ENCODE measurements at places on chromosomes 11 and 22.

DNA sequence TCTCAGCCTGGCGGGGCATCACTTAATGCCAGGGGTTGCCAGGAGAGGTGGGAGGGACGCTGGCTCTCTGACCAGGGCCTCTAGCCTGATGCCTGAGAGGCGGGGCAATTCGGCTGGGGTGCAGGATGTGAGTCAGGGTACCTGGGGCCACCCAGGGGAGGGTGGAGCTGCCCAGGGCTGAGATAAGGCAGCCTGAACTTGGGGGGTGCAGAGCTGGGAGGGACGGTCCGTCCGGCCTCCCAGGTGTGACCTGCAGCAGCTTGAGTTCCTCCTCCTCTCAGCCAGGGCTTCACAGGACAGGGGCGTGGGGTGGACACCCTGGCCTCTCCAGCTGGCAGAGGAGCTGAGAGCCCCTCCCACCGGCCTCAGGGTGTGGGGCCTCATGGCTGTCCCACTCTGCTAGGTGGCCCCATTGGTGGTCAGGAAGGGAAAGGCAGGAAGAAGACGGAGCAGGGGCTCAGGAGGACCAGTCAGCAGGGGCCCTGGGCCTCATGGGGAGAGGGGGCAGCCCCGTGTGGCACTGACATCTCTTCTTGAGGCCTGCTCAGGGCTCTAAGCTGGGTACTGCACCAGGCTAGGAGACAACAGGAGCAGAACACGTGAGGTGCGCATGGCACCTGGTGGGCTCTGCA lies 942 bp upstream of the RPS6KA4 start:
- no peak for DNase-seq

GRCh38 chr11:34457607-34458006 lies 18.9 kb downstream of the CAT start:
- DNase-seq = no peak

- no peak for DNase-seq
Observed at GRCh38 chr11:67345247-67345919, 8.0 kb downstream of the POLD4 start.

DNA sequence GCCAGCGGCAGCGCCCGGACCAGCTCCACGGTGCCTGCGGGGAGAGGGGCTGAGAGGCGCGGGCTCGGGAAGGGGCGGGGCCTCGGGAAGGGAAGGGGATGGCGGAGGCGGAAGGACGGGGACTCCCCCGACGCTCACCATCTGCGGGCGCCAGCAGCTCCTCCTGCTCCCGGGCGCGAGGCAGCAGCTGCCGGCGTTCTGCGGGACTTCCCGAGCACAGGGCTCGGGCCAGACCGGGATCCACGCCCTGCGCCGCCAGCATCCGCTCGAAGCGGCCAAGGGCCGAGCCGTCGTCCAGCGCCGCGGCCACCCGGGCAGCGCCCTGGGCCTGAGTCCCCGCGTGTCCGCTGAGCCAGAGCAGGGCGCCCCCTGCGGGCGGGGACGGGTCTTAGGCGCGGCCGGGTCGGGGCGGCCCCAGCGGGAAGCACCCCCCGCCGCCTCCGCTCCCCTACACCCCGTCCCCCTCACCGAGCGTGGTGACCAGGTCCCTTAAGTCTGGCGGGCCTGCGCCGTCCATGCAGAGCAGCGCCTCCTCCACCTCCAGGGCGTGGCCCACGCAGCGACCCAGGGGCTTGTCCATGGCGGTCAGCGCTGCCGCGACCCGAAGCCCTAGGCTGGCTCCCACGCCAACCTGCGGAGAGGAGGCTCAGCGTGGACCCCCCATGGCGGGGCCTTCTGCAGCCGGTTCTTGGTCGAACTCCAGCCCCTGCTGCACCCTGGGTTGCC lies 873 bp upstream of the SCO2 start:
- DNase-seq = no peak

- no peak for DNase-seq
Observed at GRCh38 chr11:11660363-11660740, 38.5 kb upstream of the GALNT18 start.

DNA sequence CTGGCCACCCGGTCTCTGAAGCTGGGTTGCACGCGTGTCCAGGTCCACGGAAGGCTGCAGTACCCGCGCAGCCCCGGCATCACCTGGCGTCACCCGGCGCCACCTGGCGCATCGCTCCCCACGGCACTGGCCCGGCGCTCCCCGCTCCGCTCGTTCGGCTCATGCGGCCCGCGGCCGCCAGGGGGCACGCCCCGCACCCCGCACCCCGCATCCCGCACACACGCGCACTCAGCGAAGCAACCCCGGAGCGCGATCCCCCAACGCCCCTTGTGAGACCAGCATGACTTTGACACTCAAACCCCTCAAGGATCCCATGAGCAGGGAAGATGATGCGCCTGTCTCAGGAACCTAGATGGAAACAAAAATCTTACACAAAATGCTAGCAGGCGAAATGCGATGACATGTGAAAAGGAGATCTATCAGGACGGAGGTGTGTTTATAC lies 11.9 kb downstream of the B3GNT6 start:
- DNase-seq = no peak

GRCh38 chr11:79236541-79236971 lies 204.3 kb downstream of the TENM4 start:
- DNase-seq = peak; percentile 76

DNA sequence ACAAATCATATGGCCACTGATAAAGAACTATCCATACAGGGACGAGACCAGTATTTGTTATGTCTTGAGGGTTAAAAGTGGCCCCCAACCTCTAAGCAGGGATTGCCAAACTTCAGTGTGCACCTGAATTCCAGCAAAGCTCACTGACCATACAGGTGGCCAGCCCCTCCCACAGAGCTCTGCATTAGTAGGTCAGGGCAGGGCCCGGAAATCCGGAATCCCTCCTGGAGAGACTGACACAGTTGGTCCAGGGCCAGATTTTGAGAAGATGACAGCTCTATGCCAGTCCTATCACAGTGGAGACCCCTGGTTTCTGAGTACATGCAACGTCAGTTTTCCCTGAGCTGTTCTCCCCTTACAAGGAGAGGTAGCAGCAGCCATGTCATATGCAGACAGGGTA lies 20.8 kb downstream of the VPS37C start:
- DNase-seq = no peak

DNA sequence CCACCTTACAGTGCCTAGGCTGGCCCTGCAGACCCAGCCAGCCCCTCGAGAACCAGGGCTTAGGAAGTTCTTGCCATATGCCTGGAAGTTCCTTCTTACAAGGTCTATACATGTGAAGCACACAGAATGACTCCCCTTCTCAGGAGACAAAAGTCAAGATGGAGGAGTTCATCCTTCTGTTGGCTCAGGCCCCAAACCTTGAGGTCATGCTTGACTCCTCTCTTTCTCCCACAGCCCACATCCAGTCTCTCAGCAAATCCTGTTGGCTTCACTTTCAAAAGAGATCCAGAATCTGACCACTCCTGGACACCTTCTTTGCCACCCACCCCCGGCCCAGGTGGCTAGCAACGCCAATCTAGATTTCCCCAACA lies 1.7 kb upstream of the CD248 start:
- DNase-seq = no peak

DNA sequence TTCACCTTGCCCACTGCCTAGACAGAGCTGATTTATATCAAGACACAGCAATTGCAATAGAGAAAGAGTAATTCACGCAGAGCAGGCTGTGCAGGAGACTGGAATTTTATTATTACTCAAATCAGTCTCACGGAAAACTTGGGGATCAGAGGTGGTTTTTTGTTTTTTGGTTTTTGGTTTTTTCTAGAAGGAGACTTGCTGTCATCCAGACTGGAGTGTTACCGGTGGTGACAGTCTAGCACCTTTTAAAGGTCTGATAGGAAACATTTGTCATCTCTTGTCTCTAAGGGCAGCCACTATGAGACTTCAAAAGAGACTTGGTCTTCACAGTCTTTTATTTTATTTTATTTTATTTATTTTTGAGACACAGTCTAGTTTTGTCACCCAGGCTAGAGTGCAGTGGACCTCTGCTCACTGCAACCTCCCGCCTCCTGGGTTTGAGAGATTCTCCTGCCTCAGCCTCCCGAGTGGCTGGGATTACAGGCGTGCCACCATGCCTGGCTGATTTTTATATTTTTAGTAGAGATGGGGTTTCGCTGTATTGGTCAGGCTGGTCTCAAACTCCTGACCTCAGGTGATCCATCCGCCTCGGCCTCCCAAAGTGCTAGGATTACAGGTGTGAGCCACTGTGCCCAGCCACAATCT lies 19.1 kb downstream of the APOBEC3H start:
- DNase-seq = no peak

DNA sequence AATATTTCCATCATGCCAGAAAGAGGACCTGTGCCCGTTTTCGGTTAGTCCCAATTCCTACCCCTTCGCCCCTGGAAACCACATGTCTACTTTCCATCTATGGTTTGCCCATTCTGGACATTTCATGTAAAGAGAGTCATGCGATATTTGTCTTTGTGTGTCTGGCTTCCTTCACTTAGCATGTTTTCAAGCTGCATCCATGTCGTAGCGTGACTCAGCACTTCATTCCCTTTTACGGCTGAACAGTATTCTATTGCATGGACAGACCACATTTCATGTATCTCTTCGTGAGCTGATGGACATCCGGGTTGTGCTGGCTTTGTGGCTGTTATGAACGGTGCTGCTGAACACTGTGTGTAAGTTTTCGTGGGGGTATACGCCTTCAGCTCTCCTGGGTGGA lies 43.4 kb downstream of the SCUBE1 start:
- no peak for DNase-seq

- DNase-seq = no peak
Observed at GRCh38 chr11:124329787-124330478, 9.9 kb upstream of the OR8D2 start.

- no peak for DNase-seq
Observed at GRCh38 chr22:26210334-26210733, 41.1 kb downstream of the SEZ6L start.

- DNase-seq = no peak
Observed at GRCh38 chr11:111785886-111786412, 19.8 kb upstream of the PPP2R1B start.

DNA sequence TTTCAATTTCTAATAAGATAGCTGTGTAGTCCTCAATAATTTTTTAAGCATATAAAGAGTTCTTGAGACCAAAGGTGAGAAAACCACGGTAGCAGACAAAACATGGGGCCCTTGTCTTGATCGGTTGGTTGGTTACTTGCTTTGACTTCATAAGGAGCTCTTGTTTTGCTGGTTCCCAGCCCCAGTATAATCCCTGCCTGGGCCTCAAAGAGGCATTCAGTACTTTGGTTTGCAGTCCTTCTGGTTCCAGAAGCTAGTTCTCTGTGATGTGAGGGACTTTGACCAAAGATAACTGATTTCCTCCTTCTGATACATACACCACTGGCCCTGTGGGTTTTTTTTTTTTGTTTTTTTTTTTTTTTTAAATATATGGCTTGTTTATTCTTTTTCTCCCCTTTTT lies 17.1 kb downstream of the MARK2 start:
- no peak for DNase-seq

DNA sequence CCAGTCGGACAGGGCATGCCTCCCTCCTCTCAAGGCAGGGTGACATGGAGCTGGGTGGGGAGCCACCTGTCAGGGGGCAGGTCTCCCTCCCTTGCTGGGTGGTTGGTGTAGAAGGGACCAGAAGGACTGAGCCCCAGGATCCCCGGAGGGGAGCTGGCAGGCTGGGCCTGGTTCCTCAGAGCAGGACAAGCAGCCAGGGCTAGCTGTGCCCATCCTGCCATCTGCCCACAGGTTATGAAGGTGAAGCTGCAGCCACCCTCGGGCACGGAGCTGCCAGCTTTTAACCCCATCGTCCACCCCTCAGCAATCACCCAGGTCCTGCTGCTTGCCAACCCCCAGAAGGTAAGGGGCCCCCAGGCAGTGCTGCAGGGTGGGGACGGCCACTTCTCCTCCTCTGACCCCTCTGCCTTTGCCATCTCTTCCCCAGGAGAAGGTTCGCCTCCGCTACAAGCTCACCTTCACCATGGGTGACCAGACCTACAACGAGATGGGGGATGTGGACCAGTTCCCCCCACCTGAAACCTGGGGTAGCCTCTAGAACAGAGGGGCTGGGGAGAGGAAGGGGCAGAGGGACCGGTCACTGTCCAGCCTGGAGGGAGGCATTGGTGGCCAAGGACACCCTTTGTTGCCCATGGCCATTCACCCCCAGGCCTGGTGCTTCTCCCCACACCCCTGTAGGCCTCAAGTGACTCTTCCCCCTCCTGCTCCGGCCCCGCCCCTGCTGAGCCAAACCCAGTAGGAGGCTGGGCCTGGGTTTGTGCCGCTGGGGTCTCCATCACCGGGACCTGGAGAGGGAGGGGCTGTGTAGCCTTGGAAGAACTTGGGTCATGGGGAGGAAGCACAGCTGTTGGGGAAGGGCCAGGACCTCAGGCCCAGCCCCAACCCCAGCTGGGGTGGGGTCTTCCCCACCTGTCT lies 7.0 kb upstream of the SH3BP1 start:
- DNase-seq = no peak

- DNase-seq = no peak
Observed at GRCh38 chr11:44583353-44583669, 17.8 kb downstream of the CD82 start.

DNA sequence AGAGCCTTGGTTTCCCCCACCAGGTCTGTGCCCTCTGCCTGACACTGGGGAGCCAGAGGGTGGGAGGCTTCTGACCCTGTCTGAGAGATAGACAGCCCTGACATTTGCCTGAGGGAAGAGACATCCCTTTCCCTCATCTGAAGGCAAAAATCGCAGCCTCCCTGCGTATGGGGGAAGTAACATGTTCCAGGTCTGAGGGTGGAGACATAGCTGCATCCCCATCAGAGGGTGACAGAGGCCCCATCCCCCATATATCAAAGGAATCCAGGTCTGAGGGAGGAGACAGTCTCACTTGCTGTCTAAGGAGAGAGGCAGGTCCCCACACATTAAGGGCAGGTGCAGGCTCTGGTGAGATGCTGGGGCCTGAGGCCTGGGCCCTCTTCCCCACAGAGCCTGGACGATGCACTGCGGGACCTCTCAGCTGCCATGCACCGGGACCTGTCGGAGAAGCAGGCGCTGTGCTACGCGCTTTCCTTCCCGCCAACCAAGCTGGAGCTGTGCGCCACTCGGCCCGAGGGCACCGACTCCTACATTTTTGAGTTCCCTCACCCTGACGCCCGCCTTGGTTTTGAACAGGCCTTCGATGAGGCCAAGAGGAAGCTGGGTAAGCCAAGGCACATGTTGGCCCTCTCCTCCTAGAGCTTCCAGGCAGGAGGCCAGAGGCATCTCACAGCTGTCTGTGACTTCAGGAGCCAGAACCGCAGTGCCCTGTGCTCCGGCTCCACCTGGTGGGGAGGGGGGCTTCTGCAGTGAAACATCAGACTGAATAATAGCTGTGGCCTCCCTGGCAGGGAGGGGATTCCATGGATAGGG lies 16.1 kb upstream of the RELT start:
- DNase-seq = no peak

DNA sequence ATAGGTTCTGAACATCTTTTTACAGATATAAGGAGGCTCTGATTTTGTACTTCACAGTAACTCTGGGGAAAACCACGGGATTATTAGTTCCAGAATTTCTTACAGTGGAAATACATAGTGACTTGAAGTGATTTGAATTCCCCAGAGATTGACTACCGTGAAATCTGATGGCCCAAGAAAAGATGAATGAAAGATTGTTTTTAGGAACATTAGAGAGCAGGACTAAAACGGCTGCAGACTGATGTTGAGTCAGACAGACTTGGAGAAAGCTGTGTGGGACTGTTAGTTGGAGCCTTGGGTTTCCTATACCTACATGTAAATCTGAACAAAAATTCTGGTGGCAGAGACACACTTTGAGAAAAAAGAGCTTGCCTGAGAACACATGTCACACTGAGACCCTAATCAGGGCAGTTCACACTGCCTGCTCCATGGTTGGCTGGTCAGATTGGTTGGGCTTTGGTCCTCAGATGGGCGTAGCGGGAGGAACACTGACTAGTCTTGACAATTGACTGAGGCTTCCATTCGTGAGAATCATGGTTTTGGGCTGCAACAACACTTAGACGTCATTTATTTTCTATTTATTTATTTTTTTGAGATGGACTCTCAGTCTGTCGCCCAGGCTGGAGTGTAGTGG lies 6.8 kb downstream of the PPP6R3 start:
- DNase-seq = no peak

GRCh38 chr11:47940904-47941649 lies 39.3 kb upstream of the PTPRJ start:
- no peak for DNase-seq

Data from AG04449 (cell line).